ENCODE measurements at places on chromosomes 1 and 21.

DNA sequence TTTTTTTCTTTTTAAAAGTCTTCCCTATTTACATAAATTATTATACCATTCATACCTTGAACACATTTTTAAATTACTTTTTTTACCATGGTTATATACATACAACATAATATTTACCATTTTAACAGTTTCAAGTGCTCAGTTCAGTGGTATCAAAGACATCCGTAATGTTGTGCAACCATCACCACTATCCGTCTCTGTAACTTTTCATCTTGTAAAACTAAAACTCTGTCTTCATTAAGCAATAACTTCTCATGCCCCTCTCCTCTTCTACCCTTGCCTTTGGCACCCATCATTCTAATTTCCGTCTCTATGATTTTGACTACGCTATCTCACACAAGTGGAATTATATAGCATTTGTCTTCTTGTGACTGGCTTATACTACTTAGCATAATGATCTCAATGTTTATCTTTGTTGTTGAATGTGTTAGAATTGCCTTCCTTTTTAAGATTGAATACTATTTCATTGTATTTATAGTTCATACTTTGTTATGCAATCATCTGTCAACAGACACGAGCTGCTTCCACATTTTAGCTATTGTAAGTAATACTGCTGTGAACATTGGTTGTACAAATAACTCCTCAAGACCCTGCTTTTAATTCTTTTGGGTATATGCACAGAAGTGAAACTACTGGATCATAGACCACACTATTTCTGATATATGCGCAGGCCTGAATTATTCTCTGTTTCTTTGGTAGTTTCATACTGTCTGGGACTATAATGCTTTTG, 689.5 kb upstream of the NCAM2 start:
- no peak for DNase-seq

- no peak for DNase-seq
These were observed 13.7 kb upstream of the IGFN1 start for GRCh38 chr1:201176940-201177339.

DNA sequence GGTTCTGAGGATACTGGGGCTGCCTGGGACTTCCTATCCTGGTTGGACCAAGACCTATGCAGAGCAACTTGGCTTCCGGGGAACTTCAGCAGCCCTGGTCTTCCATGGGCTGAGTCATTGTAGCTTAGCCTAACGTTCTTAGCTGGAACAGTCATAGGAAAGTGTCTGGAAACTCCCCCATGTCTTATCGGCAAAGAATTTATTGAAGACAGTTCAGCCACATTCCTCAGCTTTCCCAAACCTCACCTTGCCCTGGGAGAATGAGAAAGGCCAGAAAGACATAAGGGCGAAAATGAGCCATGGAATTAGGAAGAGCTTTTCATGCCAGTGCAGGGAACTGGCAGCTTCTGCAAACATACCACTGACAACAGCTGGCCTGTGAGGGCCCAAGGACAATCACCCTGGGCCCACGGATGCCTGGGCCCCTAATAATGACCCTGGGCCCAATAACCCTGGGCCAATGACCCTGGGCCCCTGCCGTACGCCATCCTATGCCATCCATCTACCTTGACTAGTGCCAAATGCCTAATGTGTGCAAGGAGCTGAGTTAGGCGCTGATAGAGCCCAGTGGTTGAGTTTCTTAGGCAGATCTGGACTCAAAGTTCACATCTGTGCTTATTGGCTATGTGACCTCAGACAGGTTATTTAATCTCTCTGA, 114.4 kb upstream of the GADD45A start:
- DNase-seq, result no peak

DNA sequence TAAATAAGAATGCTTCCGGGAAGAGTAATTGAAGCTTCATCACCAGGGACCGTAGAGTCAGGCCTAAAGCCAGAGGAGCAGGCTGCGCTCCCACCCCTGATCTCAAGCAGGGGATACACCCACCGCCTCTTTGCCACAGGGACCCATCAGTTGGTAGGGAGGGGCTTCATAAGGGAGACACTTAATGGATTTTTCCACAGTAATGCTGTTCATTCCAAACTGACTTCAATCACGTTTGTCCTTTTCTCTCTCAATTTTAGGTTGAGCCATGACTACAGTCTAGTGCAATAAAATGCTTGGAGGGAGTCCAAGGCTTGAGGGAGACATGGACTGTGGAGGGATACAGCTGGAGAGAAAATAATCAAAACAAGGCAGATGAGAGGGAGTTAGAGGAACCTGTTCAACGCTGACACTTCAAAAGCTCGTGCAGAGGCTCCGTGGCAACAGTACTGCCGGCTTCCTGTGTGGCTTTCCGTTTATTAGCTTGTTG, 111.5 kb downstream of the SEC16B start:
- DNase-seq, result no peak

GRCh38 chr21:28663111-28663693, 329.5 kb downstream of the LTN1 start:
- no peak for DNase-seq

DNA sequence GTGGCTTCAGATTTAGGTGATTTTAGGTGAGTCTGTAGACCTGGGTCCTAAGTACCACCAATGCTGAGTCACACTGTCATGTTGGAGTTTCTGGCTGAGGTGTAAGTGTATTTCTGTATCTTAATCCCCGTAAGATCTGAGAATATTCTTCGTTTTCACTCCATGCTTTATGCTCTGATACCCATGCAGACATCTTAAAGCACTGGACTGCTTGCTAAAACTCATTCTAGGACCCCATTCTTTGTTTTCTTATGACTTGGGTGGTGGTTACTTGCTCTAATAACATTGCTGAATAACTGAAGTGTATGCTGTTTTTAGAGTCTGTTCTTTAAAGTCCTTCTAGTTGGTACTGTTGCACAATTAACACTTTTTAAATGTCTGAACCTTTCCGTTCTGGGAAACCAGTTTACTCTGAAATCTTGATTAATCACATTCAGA, 36.6 kb downstream of the CDC42 start:
- DNase-seq, result no peak

DNA sequence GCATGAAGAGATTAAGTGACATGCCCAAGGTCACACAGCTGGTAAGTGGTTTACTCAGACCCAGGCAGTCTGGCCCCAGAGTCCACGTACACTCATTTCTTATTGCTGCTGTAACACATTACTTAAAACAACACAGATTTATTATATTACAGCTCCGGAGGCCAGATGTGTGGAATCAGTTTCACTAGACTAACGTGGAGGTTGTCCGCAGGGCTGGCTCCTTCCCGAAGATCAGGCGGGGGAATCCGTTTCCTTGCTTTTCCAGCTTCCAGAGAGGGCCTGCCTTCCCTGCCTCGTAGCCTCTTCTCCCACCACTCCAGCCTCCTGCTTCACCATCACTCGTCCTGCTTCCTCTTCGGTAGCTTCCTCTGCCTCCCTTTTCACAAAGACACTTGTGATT, 81.2 kb downstream of the KCNN3 start:
- no peak for DNase-seq

- DNase-seq, result no peak
These were observed 34.0 kb downstream of the ST6GALNAC5 start for GRCh38 chr1:76901158-76901767.

DNA sequence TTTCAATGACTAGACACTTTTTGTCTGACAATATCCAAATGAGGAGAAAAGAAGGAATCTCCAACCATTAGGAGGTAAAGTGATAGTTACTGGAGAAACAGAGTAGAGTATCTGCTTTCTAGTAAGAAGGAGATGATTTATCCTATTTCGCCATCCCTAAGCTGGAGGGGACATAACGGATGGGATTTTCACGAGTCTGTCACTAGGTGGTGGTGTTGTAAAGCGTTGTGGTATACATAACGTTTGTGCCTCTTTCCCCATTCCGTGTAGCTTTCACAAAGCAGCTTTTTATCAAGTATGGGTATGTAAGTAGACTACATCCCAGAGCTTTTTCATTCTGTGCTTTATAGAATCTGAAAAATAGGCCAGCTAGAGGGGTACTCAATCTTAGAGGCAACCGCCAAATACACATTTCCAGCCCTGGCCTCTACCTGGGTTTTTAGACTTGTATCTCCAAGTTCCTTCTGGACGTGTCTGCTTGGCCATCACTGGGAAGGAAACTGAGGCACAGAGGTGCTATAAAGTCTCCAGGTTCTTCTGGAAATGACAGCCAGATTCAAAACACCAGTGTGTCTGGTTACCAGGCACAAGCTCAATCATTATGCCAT, 33.3 kb upstream of the FAM3B start:
- DNase-seq, result no peak

GRCh38 chr21:29490016-29490415, 191.3 kb downstream of the BACH1 start:
- no peak for DNase-seq

DNA sequence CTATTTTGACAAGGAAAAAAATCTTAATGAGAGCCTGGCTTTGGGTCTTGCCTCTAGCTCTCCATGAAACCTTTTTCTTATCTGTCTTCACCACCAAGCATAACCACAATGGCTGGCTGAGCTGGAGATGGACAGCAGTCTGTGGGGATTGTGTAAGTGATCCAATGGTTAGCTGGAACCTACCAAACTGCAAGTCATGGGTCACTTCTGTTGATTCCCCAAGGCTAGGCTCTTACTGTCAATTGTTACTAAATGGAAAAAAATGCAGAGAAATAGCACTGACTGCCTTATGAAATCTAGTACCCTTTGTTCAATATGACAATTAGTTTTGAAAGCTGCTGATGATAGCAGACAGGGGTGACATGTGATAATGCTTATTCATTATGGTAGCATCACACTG, 359.0 kb downstream of the ST6GALNAC3 start:
- DNase-seq, result no peak

- DNase-seq, result no peak
These were observed 47.8 kb downstream of the GPR88 start for GRCh38 chr1:100585786-100586185.

GRCh38 chr21:35619184-35619583, 441.1 kb downstream of the SETD4 start:
- no peak for DNase-seq

- no peak for DNase-seq
These were observed 83.3 kb downstream of the CDC42BPA start for GRCh38 chr1:227234998-227235405.

DNA sequence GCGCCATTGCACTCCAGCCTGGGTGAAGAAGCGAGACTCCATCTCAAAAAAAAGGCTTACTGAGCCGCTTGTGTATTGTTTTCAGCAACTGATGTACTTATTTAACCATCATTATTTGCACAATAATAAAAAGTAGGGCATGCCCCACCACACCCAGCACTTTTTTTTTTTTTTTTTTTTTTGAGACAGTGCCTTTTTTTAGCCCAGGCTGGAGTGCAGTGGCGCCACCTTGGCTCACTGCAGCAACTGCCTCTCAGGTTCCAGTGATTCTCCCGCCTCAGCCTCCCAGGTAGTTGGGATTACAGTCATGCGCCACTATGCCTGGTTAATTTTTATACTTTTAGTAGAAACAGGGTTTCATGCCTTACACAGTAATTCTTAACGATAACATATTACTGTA, 12.2 kb upstream of the TRNAU1AP start:
- no peak for DNase-seq

DNA sequence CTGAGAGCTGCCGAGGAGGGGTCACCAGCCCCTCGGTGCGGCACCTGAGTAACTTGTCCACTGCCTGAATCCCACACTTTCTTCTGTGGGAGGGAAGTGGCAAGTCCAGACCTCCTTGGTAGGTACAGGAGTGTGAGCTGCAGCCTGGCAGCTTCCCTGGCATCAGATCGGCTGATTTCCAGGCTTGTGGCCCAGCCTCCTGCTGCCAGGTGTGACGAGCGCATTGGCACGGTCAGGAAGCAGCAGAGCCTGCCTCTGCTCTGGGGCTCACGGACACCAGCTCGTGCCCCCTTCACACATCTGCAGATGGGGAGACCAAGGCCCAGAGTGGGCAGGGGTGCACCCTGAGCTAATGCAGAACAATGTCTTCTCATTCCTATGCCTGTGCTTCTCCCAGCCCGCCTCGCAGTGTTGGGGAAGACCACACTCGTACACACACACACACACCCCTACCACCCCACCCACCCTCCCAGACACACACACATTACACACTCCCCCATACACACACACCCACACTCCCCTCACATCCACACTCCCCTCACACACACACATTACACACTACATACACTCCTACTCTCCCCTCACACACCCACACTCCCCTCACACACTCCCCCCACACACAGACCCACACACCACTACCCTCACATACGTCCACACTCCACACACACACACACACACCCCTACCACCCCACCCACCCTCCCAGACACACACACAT, 33.1 kb upstream of the SELENON start:
- DNase-seq, result no peak

DNA sequence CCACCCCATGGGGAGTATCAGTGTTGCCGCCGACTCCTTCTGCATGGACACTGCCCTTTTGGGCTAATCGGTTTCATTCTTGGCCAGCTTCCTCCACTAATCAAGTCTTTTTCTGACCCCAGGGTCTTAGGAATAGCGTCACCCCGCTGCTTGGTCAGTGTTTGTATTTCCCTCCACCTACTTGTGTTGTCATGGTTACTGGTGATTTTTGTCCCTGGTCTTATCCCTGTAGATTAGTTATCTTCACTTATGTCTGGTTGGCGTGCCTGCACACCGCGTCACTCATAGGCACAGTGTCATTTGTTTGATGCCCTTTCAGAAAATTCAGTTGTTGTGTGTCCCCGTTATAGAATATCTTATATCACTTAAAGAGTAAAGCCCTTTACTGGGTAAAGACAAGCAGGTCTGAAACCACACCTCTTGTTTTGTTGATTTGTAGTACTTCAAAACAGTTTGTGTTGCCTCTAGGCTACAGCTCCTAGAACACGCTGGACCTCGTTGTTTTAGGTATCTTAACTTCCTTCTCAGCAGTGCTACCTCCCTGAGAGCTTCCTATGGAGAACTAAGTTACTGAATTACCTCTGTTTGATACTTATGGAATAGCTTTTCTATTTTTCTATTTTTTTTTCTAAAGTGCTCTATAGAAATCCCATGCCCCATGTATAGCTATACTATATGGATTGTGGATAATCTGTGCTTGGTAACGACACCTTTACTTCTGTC, 868 bp downstream of the PPP1R12B start:
- DNase-seq, result no peak

- no peak for DNase-seq
These were observed 49.9 kb upstream of the CAPZB start for GRCh38 chr1:19535214-19535613.

DNA sequence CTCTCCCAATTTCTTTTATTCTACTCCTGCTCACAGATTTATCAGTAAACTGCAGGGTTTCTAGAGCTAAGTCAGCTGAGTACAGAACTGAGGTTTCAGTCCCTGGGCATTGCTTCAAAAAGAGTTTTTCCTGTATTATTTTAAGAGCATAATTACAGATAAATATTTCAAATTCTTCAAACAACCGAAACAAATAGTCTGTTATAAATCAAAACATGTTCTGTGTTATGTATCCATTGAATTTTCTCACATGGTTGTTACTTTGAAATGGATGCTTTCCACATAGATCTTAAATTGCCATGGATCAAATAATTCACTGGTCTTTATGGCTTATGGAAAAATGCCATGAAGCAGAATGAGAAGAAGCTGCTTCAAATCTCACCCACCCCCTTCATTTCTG, 64.5 kb downstream of the LRRC8C start:
- DNase-seq, result no peak

GRCh38 chr1:63190171-63190570, 132.2 kb upstream of the FOXD3 start:
- DNase-seq, result no peak

Data from esophagus squamous epithelium (tissue), 5 donors.